ENCODE measurements at places on chromosomes 11 and 22. TPM values are rescaled to one million over a fixed set of nuclear protein-coding genes. Genes with fewer than 3 reads are reported as not detected.
A peak's percentile ranks its signal among the peaks of the same experiment; 100 is the strongest.

DNA sequence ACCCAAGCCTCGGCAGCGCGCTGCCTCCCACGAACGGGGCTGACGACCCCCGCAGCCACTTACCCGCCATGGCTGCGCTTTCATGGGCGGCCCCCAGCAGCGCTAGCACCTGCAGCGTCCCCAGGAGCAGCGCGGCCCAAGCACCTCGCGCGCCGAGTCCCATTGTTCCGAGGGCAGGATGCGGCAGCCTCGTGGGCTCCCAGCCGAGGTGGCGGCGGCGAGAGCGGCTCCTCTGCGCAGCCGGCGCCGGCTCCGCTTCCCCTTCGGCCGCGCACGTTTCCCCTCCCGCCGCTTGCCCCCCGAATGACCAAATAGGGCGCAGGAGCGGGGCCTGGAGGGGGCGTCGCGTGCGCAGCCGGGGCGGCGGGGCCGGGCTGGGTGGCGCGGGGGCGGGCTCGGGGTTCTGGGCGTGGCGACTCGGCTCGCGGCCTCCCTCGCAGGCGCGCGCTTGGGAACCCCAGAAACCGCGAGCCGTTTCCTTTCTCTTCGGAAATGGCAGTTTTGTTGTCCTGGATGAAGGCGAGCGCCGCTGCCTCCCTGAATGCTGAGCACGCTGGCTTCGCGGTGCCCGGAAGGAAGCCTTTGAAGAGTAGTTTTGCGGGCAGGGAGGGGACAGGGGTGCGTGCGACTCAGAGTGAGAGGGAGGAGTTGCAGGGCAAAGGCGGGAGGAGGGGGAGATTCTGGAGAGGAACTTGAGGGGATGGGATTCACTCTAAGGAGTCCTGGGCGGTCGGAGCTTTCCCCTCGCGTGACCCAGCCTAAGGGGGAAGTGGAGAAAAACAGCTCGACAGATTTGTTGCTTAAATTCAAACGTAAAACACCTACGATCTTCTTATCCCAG lies at the start of gene TMEM123:
Gene TMEM123 (minus strand): TSS at position 305 of the 841 bp plus-strand sequence. CDS start 142 bp downstream, at position 163.
- no peaks in the 10 kb centered on the region for H3K36me3 ChIP-seq
- peaks cover 18% of the 10 kb centered on the region for H3K4me1 ChIP-seq
- peak within 1 kb of the TSS; percentile 93 for H3K4me3 ChIP-seq
- H3K27ac ChIP-seq: peak within 1 kb of the TSS; percentile 95
- peak; percentile 91 for DNase-seq

DNA sequence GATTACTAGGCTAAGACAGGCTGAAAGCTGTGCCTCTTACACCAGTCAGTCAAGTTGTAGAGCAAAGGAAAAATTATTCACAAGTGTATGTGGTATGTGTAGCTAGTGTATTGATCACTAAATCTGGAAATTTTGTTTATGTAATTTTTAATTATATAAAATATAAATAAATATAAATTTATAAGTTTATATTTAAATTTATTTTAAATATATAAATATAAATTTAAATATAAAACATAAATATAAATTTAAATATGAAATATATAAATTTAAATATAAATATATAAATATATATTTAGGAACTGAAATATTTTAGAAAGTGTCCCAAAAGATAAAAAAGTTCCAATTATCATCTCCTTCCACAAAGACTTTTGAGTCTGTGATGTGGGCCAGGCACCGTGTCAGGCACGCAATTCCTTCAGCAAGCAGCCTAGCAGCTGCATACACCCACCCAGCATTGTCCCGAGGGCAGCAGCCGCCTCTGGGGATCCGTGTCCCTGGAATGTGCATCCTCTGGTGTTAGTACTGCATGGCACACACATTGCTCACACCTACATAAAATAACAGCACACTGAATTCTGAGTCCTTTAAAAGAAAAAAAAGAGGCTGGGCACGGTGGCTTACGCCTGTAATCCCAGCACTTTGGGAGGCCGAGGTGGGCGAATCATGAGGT lies 1098.0 kb downstream of the BRD1 start:
- no peak overlapping the region for H3K4me3 ChIP-seq
- H3K4me1 ChIP-seq: no peaks in the 10 kb centered on the region
- DNase-seq: no peak
- H3K36me3 ChIP-seq: no peaks in the 10 kb centered on the region

GRCh38 chr11:10322830-10323792 lies 18.2 kb downstream of the ADM start:
- no peak overlapping the region for H3K4me3 ChIP-seq
- no peaks in the 10 kb centered on the region for H3K27me3 ChIP-seq
- H3K36me3 ChIP-seq: no peaks in the 10 kb centered on the region
- peak overlapping the region; percentile 76 for H3K27ac ChIP-seq
- H3K4me1 ChIP-seq: peaks cover 9% of the 10 kb centered on the region
- DNase-seq: peak; percentile 89

DNA sequence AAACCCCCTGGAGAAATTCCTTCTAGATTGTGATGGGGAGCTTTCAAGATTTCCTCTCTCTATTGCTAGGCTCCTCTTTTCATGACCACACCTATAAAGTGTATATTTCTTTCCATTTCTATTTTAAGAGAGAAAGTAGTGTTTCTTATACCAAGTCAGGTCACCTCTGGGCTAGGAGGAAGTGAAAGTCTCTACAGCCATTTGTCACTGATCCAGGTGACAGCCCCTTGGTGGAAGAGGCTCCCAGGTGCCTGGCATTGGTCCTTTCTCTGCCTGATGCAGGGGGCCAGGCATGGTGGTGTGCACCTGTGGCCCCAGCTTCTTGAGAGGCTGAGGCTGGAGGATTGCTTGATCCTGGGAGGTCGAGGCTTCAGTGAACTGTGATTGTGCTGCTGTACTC lies 64.7 kb downstream of the DHCR7 start:
- no peaks in the 10 kb centered on the region for H3K27me3 ChIP-seq
- H3K4me3 ChIP-seq: no peak overlapping the region
- H3K36me3 ChIP-seq: no peaks in the 10 kb centered on the region
- H3K27ac ChIP-seq: no peak overlapping the region
- no peaks in the 10 kb centered on the region for H3K4me1 ChIP-seq

- H3K27me3 ChIP-seq: no peaks in the 10 kb centered on the region
- no peak overlapping the region for H3K4me3 ChIP-seq
- no peak for DNase-seq
These were observed 39.7 kb upstream of the SUSD2 start for GRCh38 chr22:24141586-24141985.

GRCh38 chr11:66700337-66700736 lies 22.6 kb upstream of the RBM4B start:
- peak; percentile 49 for DNase-seq
- no peaks in the 10 kb centered on the region for H3K4me1 ChIP-seq
- peaks cover 31% of the 10 kb centered on the region for H3K36me3 ChIP-seq
- H3K27me3 ChIP-seq: no peaks in the 10 kb centered on the region
- no peak overlapping the region for H3K27ac ChIP-seq
- H3K4me3 ChIP-seq: no peak overlapping the region

GRCh38 chr11:64728757-64729365 lies 5.9 kb upstream of the NRXN2 start:
- no peaks in the 10 kb centered on the region for H3K36me3 ChIP-seq
- H3K4me1 ChIP-seq: no peaks in the 10 kb centered on the region
- H3K27me3 ChIP-seq: no peaks in the 10 kb centered on the region
- no peak overlapping the region for H3K27ac ChIP-seq

DNA sequence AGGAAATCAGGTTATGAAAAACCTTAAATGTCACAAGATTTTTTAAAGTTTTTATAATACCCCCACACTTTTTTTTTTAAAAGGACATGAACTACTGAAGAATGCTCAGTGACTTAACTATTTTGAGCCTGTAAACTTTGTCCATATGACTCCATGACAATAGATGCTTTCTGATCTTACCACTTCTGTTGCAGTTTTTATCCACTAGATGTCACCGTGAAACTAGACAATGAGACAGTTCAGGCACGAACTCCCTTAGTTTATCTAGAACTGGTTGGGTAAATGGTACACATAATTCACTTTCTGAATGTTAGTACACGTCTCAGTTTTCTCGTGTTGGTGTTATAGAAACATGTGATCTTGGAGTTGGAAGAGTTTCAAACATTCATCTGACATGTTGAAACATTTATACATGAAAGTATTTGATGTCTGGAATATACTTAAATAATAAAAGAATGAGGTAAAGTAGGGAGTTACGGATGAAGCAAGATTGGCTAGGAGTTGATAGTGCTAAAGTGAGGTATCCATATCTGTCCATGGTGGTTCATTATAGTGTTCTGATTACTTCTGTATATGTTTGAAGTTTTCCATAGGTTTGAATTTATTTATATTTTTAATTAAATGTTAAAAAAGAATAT lies 8.1 kb downstream of the CCDC15 start:
- no peaks in the 10 kb centered on the region for H3K27me3 ChIP-seq
- no peaks in the 10 kb centered on the region for H3K36me3 ChIP-seq
- no peaks in the 10 kb centered on the region for H3K4me1 ChIP-seq
- no peak overlapping the region for H3K4me3 ChIP-seq
- no peak overlapping the region for H3K27ac ChIP-seq

- H3K4me3 ChIP-seq: no peak overlapping the region
- H3K4me1 ChIP-seq: no peaks in the 10 kb centered on the region
- no peak for DNase-seq
These were observed 47.3 kb downstream of the GRAMD1B start for GRCh38 chr11:123477205-123477907.

DNA sequence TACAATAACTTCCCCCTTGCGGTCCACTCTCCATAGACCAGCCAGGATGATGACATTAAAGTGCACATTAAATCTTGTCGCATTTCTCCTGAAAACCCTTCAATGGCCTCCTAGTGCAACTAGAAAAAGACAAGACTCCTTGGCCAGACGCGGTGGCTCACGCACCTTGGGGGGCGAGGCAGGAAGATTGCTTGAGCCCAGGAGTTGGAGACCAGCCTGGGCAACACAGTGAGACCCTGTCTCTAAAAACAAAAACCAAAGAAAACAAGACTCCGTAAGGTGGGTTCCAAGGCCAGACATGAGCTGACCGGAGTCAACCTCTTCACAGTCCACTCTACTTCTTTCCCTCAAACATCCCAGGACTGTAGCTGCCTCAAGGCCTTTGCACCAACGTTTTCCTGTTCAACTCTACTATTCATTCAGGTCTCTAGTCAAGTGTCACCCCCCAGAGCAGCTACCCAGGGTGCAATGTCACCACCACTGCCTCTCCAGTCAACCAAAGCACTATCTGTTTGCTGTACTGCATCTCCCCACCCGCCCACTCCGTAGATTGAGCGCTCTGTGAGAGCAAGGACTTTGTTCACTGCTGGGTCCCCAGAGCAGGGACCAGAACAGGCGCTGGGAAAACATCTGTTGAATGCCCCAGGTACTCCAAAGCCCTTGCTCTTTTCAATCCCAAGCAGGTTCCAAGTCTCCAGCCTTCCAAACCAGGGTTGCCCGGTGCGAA lies 739 bp downstream of the ZMAT5 start:
- peak overlapping the region; percentile 86 for H3K4me3 ChIP-seq
- H3K27me3 ChIP-seq: no peaks in the 10 kb centered on the region
- DNase-seq: no peak
- H3K4me1 ChIP-seq: peaks cover 12% of the 10 kb centered on the region
- peaks cover 11% of the 10 kb centered on the region for H3K36me3 ChIP-seq
- H3K27ac ChIP-seq: peak overlapping the region; percentile 89

- H3K27me3 ChIP-seq: no peaks in the 10 kb centered on the region
- no peak overlapping the region for H3K27ac ChIP-seq
- no peaks in the 10 kb centered on the region for H3K4me1 ChIP-seq
- no peak overlapping the region for H3K4me3 ChIP-seq
These were observed 22.1 kb downstream of the CD6 start for GRCh38 chr11:60993615-60994014.

DNA sequence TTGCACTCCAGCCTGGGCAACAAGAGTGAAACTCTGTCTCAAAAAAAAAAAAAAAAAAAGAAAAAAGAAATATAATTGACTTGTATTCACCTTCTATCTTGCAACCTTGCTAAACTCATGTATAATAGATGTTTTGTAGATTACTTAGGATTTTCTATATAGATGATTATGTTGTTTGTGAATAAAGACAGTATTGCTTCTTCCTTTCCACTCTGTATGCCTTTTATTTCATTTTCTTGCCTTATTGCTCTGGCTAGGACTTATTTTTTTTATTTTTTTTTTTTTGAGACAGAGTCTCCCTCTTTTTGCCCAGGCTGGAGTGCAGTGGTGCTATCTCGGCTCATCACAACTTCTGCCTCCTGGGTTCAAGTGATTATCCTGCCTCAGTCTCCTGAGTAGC lies 29.7 kb upstream of the SOX10 start:
- H3K36me3 ChIP-seq: no peaks in the 10 kb centered on the region
- no peak overlapping the region for H3K4me3 ChIP-seq
- no peak overlapping the region for H3K27ac ChIP-seq
- H3K27me3 ChIP-seq: no peaks in the 10 kb centered on the region
- no peaks in the 10 kb centered on the region for H3K4me1 ChIP-seq

DNA sequence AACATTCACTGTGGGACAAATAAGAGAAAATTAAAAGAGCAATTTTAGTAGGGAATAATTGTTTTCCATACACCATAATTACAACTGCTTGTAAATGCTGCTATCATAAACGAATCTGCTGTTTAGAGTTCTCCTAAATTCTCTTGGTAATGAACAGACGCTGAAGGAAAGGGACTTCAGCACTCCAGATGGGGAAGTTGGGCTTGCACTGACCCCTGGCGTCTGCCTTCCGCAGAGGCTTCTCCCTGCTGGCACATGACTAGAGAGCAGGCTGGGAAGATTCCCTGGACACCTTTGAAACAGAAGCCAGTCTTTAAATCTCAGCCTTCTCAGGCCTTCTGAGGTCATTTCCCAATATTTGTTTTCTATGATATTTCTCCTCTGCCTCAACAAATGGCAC lies 84.1 kb downstream of the NXPE2 start:
- no peaks in the 10 kb centered on the region for H3K36me3 ChIP-seq
- no peak overlapping the region for H3K4me3 ChIP-seq
- H3K27me3 ChIP-seq: no peaks in the 10 kb centered on the region
- no peak overlapping the region for H3K27ac ChIP-seq
- H3K4me1 ChIP-seq: no peaks in the 10 kb centered on the region
- peak; percentile 70 for DNase-seq

GRCh38 chr22:43092085-43092484 lies 2.9 kb upstream of the TTLL1 start:
- peaks cover 5% of the 10 kb centered on the region for H3K4me1 ChIP-seq
- H3K4me3 ChIP-seq: no peak overlapping the region
- no peaks in the 10 kb centered on the region for H3K27me3 ChIP-seq
- H3K27ac ChIP-seq: no peak overlapping the region
- no peak for DNase-seq

The GRM5 gene
- not detected for polyA plus RNA-seq

The SCO2 gene
- 2.5 TPM for polyA plus RNA-seq

The TOMT gene
- polyA plus RNA-seq: not detected

The TSPAN18 gene
- 8.8 TPM for polyA plus RNA-seq

The CHADL gene
- not detected for polyA plus RNA-seq

The OMP gene
- polyA plus RNA-seq: 2.7 TPM

The ASPHD2 gene
- 0.75 TPM for polyA plus RNA-seq

The TXNRD2 gene
- polyA plus RNA-seq: 37.8 TPM

All from small intestine (tissue), 16 donors.